NCI-H1105 treated with DMSO at 0.1 percent for 48 hours (cell line): ENCODE measurements at places on chromosomes 3 and 15.

DNA sequence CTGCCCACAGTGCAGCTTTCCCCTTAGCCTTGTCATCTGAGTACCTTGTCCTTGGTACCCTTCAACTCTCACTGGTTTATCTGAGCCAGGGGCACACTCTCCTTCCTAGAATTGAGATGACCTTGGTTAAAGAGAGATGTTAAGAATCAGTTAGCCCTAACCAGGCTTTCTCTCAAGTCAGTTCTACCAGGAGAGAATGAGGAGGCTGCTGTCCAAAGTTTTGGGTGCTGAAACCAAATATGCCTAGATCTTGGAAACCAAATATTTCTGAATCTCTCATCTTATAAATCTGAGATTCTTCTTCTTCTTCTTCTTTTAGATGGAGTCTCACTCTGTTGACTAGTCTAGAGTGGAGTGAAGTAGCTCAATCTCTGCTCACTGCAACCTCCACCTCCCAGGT, 12.0 kb upstream of the CTXND1 start:
- no peak for DNase-seq

- no peak for DNase-seq
These were observed 14.5 kb downstream of the C3orf20 start for GRCh38 chr3:14689247-14689980.

- DNase-seq, result no peak
These were observed 178.4 kb upstream of the SLC2A2 start for GRCh38 chr3:171204942-171205341.

DNA sequence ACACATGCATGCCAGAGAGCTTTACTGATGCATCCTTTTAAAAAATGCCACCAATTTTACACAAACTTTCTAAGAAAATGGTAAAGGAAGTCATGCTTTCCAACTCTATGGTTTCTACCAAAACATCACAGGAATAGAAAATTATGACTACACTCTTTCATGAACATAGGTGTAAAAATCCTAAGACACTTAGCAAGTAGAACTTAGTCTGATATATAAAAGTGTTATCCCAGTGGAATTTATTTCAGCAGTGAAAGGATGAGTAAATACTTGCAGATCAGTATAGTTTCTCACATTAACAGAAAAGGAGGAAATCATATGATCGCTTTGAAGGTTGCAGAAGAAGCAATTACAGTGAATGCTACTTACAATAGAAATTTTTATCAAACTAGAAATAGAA, 43.4 kb downstream of the MCTP2 start:
- no peak for DNase-seq

GRCh38 chr3:138812806-138813205, 21.9 kb downstream of the PIK3CB start:
- DNase-seq, result no peak

DNA sequence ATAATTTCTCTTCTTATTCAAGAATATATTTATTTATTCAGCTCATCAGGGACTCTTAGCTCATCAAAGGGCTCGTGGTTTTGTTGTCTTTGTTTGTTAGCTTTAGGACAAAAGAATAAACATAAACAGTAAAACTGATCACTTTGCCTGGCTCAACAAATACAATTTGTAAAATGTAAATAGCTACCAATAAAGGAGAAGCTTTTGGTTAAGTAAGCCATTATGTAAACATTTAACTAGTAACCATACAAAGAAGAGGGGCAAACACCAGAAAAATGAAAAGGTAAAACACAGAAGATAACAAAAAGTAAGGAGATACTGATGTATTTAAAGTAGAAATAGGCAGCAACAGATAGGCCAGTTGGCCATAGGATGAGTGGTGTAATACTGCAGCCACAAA, 761.7 kb downstream of the ROBO1 start:
- DNase-seq, result no peak

DNA sequence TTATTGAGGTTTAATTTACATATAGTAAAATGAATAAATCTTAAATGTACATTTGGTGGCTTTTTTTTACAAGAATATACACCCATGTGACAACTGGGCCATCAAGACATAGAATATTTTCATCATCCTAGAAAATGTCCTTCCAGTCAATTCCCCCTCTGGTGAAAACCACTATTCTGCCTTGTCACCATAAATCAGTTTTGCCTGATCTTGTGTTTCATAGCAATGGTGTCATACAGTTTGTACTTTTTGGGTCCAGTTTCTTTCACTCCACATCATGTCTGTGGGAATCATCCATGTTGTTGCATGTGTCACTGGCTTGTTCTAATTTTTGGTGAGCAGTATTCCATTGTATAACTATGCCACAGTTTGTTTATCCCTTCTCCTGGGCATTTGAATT, 133.1 kb downstream of the PDCD6IP start:
- DNase-seq, result no peak

- no peak for DNase-seq
These were observed 8.1 kb upstream of the IGDCC3 start for GRCh38 chr15:65385870-65386258.

DNA sequence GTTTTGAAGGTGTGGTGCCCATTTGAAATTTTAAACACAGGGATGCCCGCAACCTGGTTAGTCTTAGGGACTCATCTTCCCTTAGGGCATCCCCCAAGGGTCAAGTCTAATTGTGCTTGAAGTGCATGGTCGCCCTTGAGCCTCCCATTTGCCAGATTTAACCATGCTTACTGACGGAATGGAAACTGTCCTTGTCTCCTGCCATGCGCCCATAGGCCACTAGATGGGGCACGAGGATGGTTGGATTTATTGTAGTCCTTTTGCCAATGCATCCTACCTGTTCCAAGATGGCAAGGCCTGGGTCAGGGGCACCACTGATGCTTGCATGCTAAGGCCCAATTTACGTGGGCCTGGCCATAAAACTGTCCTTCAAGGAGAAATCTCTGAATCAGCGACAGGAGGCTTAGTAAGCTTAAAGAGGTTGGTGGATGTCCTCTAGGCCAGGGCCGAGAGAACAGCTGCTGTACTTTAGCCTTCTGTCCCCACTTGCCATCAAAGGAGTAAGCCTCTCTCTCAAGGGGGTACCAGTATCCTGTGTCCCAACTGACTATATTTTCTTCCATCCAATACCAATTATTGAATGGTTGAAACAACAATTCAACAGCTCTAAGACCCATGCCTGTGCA, 355.4 kb downstream of the OTOL1 start:
- peak; percentile 55 for DNase-seq

- no peak for DNase-seq
These were observed 353.4 kb downstream of the FOXP1 start for GRCh38 chr3:71229905-71230657.

DNA sequence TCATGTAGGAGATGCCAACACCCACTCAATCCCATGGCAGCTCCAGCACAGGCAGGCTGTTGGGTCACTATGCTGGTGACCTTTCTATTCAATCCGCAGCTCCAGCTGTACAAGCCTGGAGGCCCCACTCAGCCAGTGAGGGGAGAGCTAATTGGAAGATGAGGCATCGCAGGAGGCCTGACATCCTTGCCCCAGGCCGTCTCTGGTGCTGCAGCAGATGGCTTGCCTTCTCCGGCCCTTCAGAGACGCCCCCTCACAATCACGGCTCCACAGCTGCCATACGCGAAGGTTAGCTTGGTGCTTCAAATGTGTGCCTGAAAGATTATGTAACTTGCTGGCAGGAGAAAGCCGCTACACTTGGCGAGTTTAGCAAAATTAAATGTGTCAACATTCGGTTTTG, 104.2 kb upstream of the CLSTN2 start:
- no peak for DNase-seq

DNA sequence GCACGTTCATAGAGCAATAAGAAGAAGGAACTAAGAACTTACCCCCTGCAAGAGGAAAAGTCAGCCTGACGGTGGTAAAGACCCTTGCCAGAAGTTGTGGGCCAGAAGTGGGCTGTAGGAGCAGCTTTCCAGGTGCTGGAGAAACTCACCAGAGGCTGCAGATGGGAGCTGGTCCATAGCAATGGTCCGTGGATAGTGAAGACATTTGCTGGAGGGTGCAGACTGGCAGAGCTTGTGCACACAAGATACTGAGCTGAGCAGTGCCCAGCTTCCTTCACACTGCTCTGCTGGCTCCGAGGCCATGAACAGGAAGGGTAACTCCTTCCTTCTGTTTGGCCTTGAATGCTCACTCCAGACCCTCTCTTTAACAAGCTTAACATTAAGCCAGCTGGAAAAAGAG, 149.8 kb upstream of the BNIP2 start:
- no peak for DNase-seq

GRCh38 chr3:38723569-38724391, 74.3 kb upstream of the SCN5A start:
- DNase-seq, result peak; percentile 9

GRCh38 chr15:94297558-94297957, 66.2 kb downstream of the MCTP2 start:
- no peak for DNase-seq

DNA sequence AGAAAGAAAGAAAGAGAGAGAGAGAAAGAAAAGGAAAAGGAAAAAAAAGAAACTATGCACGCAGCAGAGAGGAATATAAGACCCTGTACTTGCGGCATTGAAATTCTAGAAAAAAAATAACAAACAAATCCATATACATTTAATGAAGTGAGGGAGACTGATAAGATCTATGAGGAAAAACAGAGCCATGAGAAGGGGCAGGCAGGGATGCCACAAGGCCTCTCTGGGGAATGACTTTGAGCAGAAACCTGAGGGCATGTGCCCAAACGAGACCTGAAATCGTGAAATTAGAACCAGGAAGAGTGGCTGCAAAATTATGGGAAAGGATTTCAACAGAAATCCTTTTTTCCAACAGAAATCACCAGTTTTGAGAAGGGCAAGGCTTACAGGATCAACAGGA, 98.4 kb downstream of the GABRB3 start:
- DNase-seq, result no peak

GRCh38 chr3:10926811-10927521, 65.6 kb upstream of the SLC6A1 start:
- DNase-seq, result no peak

- no peak for DNase-seq
These were observed 5.6 kb downstream of the CD96 start for GRCh38 chr3:111547631-111548030.

GRCh38 chr3:177057768-177058167, 139.5 kb downstream of the TBL1XR1 start:
- DNase-seq, result no peak

DNA sequence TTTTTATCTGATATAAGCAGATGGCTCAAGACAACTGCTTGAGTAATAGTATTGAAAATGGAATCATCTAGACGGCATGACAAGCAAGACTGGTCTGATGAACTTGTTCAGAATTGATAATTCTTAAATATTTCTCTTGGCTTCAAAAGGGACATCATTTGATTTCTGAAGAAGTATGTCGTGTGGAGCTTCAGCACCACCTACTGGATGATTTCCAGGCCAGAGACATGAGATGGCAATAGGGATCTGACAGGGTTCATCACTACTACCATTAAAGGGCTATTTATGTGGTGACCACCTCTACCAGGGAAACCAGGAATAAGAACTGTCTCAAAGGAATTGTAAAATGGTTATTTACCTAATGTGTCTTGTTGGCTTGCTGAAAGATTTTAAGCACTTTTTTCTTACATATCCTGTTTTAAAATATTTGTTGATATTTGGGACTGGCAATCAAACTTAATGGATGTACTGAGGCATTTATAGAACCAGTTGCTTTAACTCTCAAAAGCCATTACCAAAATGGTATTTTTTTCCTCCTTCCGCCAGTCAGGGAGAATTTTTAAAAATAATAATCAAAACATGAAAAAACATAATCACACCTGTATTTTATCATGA, 99.5 kb upstream of the FAM98B start:
- DNase-seq, result peak; percentile 35

DNA sequence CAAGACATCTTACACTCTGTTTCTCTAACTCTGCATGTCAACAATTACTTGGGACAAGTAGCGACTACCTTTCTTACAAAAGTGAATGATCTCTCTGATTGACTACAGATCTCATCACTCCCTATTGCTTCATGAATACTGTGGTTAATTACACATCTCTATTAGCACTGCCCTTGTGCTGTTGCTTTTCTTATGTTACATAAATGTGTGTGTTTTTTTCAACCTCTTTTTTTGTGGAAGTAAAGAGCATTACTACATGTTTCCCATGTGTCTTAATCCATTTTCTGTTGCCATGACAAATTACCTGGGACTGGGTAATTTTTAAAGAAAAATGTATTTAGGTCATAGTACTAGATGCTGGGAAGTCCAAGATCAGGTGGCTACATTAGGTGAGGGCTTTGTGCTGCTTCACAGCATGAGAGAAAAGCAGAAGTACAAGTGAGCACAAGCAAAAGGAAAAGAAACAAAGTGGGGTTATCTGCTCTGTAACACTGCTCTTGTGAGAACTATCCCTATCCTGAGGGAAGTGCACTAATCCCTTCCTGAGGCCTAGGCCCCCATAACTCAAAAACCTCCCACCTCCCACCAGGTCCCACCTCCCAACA, 298.2 kb upstream of the SATB1 start:
- no peak for DNase-seq

DNA sequence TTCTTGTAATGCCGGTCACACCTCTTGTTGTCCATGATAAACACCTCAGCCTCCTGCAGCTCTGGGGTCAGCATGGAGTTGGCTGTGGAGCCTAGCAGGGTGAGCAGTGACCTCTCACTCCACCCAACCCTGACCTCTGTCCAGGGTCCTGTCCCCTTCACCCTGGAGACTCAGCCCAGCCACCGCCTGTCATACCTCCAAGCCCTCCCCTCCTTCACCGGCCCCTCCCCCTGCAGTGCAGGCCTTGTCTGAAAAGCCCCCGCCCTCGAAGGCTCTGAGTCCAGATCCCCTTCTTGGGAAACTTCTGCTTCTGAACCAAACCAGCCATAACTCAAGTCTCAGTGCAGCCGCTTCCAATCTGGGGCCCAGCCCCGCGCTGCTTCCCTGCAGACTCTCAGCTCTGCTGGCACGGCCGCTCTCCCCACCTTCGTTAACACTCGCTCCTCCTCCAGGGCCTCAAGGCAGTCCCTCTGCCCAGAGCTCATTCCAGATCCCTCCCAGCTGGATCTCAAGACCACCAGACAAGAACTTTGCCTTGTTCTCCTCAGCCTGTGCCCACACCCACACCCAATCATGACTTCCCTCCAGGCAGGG, 25.4 kb upstream of the PRSS50 start:
- no peak for DNase-seq

DNA sequence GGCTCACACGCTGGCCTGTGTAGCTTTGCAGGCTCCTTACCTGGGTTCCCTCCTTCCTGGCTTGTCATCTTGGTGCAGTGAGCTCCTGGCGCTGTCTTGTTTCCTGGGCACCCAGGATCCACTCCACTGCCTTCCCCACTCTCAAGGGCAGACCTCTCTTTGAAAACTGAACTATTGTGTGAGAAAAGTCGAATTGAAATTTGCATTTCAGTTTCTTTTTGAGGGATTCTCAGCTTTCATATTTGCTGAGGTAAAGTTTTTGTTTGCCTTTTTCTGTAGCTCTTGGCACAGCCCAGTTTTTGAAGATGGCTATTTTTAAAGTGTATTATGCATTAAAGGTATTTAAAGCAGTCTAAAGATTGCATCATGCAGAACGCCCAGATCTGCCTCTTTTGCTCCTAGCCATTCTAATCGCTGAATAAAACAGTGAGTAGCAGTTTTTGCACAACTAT, 70.1 kb downstream of the CCK start:
- DNase-seq, result no peak

GRCh38 chr3:190059242-190059590, 61.5 kb downstream of the P3H2 start:
- no peak for DNase-seq

GRCh38 chr3:81823882-81824395, 62.5 kb upstream of the GBE1 start:
- peak; percentile 62 for DNase-seq
